ENCODE measurements at places on chromosomes 4 and X.

GRCh38 chr4:92182006-92182735 is 121.6 kb upstream of the GRID2 start:
- DNase-seq, result no peak

DNA sequence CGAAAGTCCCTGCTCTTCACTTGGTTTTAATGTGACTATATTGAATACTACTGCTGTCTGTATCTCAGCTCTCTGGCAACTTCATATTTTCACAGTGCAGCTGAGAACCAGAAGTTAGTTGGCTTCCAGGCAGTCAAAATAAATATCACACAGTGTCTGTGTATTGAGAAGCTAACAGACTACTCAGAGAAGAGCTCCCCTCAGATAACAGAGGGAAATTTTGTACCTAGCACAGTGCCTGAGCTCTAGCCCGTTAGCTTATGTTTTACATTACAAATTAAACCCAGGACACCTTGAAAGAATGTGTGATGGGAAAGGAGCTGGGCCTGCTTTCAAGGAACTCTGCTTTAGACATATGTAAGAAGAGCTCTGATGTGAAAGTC is 22.7 kb downstream of the JADE1 start:
- DNase-seq, result no peak

DNA sequence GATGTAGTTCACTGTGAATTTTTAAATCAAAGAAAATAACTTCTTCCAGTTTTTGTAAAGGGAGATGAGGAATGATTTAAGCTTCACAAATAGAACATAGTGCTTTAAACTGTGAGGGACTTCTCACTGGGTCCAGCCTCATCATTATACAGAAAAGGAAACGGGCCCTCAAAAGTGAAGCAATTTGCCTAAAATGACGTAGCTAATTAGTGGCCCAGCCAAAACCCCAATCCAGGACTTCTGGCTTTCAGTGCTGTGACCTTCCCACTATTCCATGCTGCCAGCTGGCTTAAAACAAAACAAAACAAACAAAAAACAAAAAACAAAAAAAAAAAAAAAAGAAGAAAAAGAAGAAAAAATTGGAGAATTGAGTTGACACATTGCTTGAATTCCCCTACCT is 45.0 kb upstream of the STOX2 start:
- no peak for DNase-seq

DNA sequence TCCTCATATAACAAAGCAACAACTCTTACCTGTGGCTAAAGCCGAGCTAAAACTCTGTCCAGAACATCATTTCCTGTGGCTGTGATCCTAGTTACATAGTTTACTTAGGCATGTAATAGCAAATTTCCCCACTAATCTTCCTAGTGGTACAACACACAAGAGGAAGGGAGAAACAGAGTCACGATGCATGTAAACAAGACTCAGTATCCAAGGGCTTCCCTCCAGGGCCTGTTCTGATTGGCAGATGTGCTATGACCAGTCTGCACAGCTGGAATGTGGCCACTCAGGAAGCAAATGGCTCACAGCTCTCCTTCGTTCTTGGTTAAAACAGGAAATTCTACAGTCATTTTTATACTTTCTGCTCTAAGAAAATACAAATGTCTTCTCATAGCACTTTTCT is 49.2 kb upstream of the PRSS48 start:
- DNase-seq, result peak; percentile 60

GRCh38 chr4:156837625-156838345 is 133.8 kb downstream of the PDGFC start:
- no peak for DNase-seq

DNA sequence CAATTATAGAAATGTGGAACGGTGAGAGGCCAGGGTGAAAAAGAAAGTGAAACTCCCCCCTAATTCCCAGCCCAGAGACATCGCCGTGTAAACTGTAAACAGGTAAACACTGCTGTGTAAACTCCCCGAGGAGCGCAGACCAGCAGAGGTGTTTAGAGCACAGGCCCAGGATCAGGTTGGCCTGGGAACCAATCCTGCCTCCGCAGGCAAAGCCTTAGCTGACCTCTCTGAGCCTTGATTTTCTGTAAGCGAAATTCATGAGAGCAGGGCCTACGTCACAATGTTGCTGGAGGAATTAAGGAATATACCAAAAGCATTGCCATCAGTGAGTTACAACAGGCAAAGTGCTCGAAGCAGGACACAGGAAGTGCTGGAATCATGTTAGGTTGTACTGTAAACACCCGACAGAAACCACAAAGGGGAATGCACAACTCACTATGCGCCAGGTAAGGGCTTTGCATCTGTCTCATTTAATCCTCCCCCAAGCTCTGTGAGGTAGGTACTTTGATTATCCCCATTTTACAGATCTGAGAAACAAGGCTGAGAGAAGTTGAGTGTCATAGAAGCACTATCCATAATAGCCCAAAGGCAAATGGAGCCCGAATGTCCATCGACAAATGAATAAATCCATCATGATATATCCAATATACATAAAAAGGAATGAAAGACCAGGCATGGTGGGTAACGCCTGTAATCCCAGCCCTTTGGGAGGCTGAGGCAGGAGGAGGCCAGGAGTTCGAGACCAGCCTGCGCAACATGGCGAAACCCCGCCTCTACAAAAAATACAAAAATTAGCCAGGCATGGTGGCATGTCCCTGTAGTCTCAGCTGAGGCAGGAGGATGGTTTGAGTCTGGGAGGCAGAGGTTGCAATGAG is 30.7 kb upstream of the KIAA0232 start:
- no peak for DNase-seq

GRCh38 chrX:30626402-30626801 is 26.8 kb upstream of the GK start:
- no peak for DNase-seq

DNA sequence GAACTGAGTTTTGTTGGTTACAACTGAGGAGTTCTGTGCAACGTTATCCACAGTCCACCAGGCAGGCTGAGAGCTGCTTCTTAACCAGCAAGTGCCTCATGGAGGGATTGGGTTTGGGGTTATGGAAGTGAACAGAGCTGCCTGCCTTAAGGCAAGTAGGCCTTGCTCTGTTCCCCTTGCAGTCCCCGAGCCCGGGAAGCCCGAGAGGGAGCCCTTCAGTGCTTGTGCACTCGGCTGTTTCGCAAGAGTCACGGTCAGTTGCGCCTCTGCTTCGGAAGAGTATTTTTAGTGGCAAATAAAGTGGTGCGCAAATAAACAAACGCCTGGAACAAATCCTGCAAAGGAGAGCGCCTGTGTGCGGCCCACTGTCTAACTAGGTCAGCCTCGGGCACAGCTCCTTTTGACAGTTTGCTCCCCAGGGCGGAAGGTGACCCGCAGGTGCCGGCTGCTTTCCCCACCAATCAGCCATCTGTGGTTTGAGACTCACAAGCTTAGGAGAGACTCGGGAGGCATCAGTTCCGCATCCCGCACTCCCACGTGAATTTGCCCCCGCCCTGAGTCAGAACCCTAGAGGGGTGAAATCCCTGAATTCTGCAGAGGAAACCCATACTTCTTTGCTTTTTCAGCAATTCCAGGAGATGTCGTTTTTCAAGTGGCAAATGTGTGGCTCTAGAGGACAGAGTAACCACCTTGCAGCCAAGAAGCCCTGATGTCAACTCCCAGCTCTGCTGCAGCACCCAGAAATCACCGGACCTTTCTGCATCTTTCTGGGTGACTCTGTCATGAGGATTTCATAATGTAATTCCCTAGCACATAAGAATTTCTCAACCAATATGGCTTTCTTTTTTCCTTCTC is 56.8 kb downstream of the LGI2 start:
- DNase-seq, result no peak

DNA sequence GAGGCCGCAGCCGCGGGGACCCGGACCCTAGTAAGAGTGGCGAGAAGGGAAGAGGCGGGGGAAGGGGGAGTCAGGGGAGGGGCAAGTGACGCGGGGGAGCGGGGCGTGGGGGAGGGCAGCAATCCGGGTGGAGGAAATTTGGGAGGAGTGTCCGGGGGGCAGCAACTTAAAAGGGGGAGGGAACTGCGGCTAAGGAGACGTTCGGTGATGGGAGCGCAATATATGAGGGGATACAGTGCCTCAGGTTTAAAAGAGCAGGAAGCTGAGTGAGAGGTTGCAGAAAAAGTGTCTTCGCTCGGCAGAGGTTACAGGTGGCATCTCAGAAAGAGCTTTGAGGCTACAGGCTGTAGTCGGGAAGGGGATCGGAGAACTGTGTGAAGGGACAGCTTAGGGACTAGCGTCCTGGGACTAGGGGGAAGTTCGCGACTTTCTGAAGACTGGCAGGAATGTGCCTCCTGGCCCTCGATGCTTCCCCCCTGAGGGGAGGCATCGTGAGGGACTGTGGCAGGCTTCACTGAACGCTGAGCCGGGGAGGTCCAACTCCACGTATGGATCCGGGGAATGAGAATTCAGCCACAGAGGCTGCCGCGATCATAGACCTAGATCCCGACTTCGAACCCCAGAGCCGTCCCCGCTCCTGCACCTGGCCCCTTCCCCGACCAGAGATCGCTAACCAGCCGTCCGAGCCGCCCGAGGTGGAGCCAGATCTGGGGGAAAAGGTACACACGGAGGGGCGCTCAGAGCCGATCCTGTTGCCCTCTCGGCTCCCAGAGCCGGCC is 519 bp downstream of the FOXO4 start:
- DNase-seq, result no peak

DNA sequence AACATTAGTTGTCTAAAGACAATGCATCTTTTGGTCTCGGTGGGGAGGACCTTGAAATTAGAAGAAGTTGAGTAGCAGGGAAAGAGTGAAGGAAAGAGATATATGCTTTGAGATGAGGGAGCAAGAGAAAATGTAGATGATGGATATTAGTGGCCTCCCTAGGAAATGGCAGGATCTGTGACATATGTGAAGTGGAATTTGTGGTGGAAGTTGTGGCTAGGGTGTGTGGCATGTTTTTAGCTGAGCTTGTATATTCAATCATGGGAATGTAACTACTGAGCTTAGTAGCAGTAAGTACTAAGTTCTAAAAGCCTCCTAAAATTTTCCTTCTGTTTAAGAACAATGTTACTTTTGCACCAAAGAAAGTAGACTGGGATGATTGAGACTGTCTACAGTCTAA is 382.8 kb upstream of the CTSO start:
- peak; percentile 63 for DNase-seq

DNA sequence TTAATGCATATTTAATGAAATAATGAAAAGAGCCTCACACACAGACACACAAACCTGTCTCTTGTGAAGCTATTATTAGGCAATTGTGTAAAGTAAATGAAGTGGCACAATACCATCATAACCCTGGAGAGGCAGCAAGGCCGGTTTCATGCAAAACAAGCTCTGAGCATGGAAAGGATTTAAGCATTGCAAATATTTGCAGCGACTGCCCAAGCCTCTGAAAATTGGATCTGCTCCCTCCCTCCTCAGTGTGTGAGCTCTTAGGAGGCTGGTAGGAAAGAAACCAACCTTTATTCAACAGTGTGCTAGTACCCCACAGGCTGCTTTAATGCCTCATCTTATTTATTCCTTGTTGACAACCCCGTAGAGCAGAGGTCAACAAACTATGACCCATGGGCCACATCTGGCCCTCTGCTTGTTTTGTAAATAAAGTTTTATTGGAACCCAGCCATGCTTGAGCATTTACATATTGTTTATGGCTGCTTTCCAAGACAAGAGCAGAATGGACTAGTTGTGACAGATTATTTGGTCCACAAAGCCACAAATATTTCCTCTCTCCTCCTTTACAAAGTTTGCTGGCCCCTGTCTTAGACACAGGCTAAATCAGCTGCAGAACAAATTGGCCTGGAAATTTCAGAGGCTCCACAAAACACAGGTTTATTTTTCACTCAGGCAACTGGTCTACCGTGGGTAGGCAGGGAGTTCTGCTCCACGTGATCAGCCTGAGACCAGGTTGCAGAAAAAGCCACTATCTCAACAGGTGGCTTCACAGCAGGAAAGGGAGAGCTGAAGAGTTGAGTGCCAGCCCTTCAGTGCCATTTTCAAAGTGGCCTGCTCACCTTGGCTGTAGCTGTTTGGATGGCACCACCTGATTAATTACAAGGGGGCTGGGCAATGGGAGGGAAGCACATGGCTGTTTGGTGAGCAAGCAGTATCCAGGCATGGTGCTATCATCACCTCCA is 16.8 kb downstream of the RS1 start:
- DNase-seq, result no peak

DNA sequence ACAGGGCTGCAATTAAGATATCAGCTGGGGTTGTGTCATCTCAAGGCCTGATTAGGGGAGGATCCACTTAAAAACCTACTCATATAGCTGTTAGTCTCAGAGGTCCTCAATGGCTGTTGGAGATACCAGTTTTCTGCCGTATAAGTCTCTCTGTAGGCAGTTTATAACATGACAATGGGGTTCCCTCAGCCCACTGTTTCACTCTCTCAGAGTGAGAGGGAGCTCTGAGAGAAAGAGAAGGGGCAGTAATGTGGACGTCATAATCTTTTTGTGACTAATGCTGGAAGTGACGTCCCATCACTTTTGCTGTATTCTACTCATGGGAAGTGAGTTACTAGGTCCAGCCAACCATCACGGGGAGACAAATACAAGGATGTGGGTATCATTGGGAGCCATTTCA is 70.3 kb downstream of the STIM2 start:
- DNase-seq, result no peak

DNA sequence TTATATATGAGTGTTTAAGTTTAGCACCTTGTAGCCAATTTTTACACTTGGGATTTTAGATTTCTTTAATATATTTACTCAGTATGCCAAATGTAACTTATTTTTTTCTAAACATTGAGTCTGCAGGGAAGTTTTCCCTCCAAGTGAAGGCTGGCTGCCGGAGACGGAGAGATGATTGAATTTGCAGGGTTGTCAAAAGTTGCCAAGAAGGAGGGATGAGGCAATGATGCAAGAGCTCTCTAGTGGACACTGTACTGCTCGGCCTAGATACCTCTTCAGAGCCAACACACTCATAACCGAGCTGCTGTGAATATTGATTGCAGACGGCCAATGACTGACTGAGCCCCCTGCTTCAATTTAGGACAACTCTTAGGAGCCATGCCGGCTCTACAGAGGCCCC is 318.6 kb upstream of the CASK start:
- DNase-seq, result no peak

- no peak for DNase-seq
These were observed 273.5 kb upstream of the HS3ST1 start for GRCh38 chr4:11701966-11702725.

DNA sequence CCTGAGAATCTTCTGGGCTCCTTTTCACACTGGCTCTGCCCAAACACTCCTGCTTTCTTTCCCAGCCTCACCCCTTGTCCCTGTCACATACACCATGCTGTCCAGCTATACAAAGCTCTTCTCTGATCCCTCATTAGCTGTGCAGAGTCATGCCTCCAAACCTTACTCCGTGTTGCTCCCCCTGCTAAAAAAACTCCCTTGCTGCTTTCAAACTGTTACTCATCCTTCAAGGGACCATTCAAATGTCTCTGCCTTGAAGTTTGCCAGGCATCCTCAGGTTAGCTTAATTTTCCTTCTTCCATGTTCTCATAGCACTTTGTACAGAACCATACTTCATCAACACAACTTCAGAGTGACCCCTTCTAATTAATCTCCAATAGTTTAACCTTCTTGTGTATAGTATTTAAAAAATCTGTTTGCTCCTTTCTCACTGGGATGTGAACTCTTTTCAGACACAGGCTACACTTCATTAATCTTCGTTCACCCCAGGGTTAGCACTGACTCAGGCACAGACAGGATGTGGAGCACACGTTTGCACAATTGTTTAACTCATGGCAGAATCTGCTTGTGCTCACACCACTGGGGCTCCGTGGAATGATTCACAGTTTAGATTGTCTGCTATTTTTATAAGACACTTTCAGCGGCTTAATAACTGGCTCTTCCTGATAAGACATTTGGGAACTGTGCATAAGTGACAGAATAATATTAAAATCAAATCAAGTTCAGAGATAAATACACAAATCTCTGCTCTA is 21.4 kb upstream of the SEL1L3 start:
- DNase-seq, result peak; percentile 78

- DNase-seq, result no peak
These were observed 583.7 kb downstream of the TRIML1 start for GRCh38 chr4:188722911-188723310.
